ENCODE measurements at places on chromosomes 3 and 15. TPM values are rescaled to one million over a fixed set of nuclear protein-coding genes. Genes with fewer than 3 reads are reported as not detected.

Gene FMN1
- 0.41 TPM for total RNA-seq

DNA sequence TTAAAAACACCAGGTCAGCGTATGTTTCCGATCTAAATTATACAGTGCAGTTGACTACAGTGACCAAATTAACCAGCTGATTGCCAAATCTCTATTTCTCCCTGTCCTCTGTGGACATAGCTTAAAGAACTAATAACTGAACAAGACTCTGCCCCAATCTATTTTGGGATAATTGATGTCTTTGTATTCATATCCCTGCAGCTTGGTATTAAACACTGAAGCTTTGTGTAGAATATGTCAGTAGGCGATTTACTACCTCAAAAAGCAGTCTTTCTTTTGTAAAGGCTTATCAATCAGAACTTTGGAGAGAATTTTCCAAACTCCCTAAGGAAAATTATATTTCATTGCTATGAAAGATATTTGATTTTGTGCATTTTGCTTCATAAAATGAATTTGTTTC, 258.2 kb downstream of the SOX2 start:
- DNase-seq, result no peak

GRCh38 chr15:52103217-52104207, 9.1 kb downstream of the BCL2L10 start:
- DNase-seq, result no peak

Gene NT5DC2
- total RNA-seq, result 271 TPM

DNA sequence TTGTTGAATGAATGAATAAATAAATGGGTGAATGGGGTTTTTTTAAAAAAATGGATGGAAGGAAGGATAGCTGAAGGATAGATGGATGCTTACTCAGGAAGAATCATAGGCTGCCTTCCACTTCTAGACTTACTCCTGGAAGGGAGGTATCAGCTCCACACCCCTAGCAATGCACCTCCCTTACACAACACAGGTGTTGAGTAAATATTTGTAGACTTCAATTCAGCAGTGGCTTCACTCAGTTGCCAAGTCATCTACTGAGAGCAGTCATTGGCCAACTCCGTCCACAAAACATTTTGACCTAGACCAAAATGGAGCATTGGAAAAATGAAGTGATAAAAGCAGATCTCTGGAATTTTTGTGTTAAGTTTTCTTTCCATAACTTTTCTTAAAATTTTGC, 65.5 kb upstream of the ST8SIA2 start:
- no peak for DNase-seq

Gene COL6A5
- not detected for total RNA-seq

GRCh38 chr3:111675846-111676210, 80.7 kb upstream of the ZBED2 start:
- no peak for DNase-seq

- no peak for DNase-seq
Observed at GRCh38 chr3:14980689-14981088, 33.3 kb downstream of the NR2C2 start.

Gene ISL2
- total RNA-seq, result 0.36 TPM

- DNase-seq, result no peak
Observed at GRCh38 chr3:114333180-114333922, 39.5 kb downstream of the TIGIT start.

Gene FANCD2
- 27.1 TPM for total RNA-seq

GRCh38 chr3:183122257-183122932, 23.1 kb upstream of the MCCC1 start:
- no peak for DNase-seq

DNA sequence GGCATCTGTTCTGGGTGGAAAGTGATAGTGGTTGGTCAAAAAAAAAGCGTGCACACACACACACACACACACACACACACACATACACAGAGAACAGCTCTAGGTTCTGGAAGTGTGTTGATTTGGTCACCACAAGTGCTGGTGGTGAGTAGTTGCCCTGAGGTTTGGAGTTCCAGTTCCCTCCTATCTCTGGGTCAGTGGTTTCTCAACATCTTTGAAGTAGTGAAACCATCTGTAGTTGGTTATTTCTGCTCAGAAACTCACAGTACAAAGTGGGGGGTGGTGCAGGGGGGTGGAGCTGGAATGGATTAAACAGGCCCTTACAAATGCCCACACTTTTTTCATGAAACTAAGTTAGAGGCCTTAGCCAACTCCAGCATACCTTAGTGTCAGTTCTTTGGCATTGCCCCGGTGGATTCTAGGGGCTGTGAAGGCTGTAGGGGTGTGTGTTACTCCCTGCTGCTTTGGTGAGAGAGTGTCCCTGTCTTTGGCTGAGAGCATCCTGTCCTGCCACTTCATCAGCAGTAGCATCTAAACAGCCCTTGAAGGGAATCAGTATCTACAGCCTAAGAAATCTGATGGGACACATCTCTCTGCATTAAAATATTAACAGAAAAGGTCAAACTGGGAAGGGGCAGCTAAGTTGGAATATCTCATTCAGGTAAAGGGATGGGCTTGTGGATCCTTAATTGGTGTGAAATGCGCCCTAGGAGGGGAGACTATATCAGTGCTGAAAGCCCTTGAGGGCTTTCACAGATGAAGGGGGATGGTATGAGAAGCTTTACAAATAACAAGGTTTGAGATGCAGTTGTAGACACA, 20.6 kb downstream of the SMAD3 start:
- no peak for DNase-seq

DNA sequence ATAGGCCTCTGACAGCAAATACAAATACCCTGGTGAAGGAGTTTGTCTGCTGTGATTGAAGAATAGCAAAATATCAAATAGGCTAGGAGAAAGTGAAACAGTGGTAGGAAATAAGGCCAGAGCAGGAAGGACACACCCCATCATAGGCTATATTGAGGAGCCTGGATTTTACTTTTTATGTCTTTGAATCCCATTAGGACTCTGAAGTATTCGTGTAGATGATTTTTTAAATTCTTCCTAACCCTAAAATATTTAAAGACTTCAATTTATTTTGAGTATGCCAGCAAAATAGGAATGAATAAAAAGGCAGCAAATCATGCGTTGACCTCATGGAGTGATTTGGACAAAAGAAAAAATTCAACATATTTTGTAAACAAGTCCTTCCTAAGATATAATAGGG, 562.8 kb downstream of the NAALADL2 start:
- DNase-seq, result no peak

DNA sequence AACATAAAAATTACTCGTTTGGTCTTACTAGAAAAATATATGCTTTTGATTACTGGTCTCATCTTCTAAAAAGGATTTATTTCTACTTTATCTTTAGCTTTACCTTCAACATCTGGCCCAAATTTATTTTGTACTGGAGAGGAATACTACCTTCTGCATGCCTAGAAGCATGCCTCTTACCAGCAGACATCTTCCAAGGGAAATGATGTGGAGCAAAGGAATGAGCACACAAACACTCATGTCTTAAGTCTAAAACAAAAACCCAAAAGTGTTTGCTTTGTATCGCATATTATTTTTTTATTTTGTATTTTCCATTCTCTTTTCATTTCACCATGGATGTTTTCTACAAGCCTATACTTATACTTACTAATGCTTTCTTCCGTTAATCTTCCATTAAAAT, 304.6 kb upstream of the KCNMB2 start:
- no peak for DNase-seq

DNA sequence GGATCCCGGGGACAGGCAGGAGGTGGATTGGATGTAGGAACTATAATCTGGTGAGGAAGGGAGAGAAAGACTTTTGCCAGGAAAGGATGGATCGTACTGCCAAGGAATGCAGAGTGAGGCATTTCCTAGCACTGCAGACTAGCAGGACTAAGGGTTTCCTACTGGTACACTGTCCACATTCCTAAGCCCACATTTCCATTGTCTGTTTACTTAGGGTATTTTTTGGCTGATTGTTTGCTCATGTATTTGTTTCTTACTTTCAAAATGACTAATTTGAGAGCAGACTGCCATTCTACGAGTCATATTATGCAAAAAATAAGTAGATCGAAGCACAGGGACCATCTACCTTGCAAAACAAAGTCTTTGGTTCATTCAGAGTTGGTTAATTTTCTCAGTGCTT, 1029.5 kb upstream of the NR2F2 start:
- DNase-seq, result no peak

DNA sequence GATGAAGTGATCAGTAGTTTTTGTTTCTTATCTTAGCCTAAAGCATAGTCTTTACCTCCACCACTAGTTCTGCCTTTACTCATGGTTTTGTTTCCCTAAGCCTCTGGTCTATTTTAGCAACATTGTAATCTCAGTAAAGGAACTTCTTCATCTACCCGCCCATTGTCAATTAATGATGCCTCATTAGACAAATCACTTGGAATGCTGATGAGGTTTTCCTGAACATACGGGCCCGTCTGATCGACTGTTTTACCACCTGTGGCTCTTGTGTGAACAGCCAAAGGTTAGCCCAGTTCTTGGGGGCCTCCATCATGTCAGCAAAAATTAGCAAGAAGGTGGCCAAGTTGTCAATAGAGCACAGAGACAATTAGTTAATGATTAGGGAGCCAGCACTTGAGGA, 470.1 kb upstream of the ARRDC4 start:
- no peak for DNase-seq

Gene NR2F2
- 40.3 TPM for total RNA-seq

DNA sequence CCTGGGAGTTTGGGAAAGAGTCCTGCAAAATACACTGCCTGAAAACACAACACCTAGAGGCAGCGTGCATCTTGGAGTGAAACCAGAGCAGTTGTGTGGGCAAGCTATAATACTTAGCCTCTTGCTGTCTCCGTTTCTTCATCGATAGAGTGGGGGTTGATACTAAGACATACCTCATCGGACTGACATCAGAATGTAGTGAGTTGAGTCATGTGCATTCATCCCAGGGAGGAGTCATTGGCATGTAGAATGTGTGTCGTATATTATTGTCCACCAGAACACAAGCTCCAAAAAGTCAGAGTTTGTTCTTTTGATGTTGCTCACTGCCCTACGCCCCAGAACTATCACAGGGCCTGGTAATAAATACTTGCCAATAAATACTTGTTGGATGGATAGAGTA, 4.3 kb downstream of the SNTN start:
- no peak for DNase-seq

- DNase-seq, result no peak
Observed at GRCh38 chr3:143975554-143976152, 4.0 kb downstream of the DIPK2A start.

- DNase-seq, result no peak
Observed at GRCh38 chr3:159229116-159229680, 427.3 kb downstream of the MFSD1 start.

Gene GOLGA6A
- 0.89 TPM for total RNA-seq

DNA sequence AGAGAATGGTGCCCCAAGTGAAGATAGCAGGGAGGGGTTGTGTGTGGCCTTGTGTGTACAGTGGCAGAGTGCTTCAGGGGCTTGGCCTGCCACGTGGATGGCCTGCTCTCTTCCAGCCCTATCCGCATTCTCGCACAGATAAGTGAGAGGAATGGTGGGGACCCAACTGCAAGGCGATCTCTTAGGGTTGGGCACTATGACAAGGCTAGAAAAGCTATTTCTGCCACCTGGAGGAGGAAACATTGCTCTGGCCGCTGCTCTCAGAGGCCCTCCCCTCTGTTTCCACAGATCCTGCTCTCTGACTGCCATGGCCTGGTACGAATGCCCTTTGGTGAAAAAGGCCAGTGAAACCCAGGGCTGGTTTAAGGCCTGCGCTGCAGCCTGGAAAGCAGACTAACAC, 20.6 kb downstream of the EEFSEC start:
- no peak for DNase-seq

Gene MNS1
- total RNA-seq, result 4.5 TPM

GRCh38 chr3:149955449-149955848, 15.2 kb downstream of the PFN2 start:
- no peak for DNase-seq

GRCh38 chr15:37125143-37125542, 24.8 kb upstream of the MEIS2 start:
- DNase-seq, result no peak

Gene ACY1
- total RNA-seq, result 38.0 TPM

DNA sequence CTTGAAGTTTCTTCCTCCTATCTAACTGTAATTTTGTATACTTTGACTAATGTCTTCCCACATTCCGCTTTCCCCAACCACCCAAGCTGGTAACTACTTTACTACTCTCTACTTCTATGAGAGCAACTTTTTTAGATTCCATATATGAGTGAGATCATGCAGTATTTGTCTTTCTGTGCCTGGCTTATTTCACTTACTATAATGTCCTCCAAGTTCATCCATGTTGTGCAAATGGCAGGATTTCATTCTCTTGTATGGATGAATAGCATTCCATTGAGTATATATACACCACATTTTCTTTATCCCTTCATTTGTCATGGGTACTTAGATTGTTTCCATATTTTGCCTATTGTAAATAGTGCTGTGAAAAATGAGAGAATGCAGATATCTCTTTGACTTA, 78.5 kb upstream of the CCNL1 start:
- no peak for DNase-seq

Gene FILIP1L
- total RNA-seq, result 19.4 TPM

Gene CSK
- 72.4 TPM for total RNA-seq

GRCh38 chr15:58313810-58314592, 117.8 kb upstream of the LIPC start:
- no peak for DNase-seq

Gene NEK10
- total RNA-seq, result 3.3 TPM

- no peak for DNase-seq
Observed at GRCh38 chr15:31901501-31901900, 128.8 kb upstream of the CHRNA7 start.

Gene APPL1
- 37.3 TPM for total RNA-seq

Gene AADACL2
- total RNA-seq, result not detected

DNA sequence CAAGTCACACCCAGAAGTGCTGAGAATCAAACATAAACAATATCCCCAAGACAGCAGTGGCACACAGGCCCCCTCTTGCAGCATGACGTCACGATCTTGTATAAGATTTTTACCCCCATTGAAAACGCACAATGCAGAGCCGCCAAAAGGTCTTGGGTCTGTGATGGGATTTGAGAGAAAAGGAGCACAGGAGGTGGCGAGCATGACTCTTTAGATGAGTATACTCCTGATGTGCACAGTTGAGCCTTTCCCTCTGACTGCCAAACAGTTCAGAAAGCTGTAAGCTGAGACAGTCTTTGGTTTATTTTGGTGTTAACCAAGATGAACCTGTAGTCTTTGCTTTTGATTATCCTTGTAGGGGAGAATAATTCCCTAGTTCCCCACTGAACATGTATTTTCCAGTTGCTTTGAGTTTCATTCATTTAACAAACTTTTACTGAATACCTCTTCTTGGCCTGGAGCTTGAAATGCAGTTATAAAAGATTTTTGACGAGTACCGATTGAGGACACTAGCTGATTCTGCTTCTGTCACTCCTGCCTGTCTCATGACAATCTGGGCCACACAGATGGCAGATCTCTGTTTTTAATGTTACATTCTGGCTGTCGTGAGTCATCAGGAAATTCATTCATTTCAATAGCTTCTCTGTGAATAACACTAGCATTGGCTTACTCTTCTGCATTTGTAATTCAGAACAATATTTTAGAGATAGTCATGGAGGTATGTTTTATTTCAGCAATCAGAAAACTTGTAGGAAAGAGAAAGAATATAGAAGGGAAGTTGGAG, 28.9 kb downstream of the CFAP91 start:
- DNase-seq, result no peak

GRCh38 chr3:74055061-74055460, 430.3 kb upstream of the PDZRN3 start:
- DNase-seq, result no peak

Gene HRG
- total RNA-seq, result not detected

- DNase-seq, result no peak
Observed at GRCh38 chr15:65051266-65051665, 6.1 kb downstream of the SLC51B start.

Gene SPSB4
- total RNA-seq, result 9.5 TPM
